ENCODE measurements at places on chromosomes 5 and 9.

DNA sequence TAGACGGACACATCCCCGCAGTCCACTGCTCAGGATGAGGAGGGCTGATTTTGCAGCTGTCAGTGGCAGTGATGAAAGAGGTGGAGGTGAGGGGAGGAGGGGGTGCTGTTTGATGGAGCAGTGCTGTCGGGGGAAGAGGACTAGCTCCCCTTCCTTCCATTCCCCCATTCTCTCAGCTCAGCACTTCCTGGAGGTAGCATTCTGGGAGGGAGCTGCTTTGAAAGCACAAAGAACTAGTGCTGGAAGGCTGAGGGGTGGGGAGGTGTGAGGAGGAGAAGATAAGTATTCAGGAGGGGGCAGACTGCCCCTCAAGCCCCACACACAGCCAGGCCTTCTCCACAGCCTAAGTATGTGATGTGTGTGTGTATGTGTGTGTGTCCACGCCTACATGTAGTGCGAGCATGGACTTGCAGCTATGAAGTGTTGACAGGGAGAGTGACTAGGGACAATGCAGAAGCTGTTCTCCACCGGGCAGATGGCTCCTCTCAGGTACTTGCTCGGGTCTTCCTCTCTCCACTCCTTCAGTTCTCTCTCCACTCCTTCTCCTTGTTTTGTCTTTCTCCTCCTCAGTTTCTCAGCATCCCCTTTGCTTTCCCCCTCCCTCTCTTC is 65.5 kb upstream of the HSPA9 start:
- no peak for DNase-seq

- no peak for DNase-seq
Observed at GRCh38 chr9:70551801-70552200, 137.3 kb upstream of the KLF9 start.

- DNase-seq, result no peak
Observed at GRCh38 chr9:109771087-109771486, 8.9 kb upstream of the PALM2AKAP2 start.

DNA sequence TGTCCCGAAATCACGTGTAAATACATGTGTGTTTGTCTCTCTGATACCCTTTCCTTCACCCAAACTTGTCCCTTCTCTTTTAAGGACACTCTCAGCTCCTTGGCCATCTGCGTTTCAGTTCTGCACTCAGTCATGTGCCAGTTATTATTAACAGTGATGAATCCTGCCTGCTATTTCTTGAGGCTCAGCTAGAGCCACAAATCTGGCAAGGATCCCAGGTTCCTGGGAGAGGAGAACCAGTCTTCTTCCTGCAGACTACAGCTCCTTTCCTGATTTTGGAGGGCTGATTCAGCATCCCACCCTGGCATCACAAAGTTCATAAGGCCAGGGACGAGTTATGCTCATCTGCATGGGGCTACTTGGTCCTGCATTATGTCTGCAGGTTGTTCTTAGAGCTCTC is 5.6 kb downstream of the MAMDC2 start:
- no peak for DNase-seq

DNA sequence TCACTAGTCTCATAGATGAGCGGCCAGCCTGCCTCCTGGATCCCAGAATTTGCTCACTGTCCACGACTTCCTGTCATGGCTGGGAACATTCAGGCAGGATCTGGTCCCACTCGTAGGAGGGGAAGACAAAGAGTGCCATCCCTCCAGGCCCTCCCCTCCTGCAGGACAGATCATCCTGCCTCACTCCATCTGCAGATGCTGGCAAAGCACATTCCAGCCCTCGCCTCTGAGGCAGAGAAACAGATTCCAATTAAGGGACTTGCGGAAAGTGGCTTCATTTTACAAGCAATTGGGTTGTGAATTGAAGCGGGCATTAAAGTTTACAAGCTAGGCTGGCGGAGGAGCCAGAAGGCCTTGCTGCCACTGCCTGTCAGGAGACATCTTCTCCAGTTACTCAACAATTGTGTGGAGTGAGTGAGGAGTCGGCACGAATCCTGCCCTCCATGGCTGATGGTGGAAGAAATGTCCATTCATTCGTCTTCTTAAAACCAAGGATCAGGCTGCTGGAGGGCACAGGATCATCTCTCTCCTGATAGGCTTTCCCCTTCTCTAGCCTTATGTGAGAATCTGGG is 41.8 kb upstream of the KCNMB1 start:
- no peak for DNase-seq

DNA sequence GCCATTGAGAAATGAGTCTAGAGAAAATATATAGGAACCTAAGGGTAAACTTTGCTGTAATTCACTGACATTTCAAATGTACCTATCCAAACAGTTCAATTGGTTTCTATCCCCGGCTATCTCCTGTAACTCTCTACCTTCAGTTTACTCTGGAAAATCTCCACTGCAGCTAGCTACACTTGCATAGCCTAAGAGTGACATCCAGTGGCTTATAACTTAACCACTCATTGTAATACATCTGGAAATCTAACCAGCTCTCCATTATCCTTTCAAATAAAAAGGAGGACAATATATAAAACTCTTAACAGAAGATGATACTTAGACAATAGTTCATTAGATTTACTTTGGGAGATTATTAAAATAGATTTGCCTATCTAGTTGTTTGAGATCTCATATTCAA is 35.3 kb upstream of the SPDL1 start:
- no peak for DNase-seq

GRCh38 chr5:157076558-157076957 is 17.6 kb upstream of the HAVCR1 start:
- DNase-seq, result no peak

DNA sequence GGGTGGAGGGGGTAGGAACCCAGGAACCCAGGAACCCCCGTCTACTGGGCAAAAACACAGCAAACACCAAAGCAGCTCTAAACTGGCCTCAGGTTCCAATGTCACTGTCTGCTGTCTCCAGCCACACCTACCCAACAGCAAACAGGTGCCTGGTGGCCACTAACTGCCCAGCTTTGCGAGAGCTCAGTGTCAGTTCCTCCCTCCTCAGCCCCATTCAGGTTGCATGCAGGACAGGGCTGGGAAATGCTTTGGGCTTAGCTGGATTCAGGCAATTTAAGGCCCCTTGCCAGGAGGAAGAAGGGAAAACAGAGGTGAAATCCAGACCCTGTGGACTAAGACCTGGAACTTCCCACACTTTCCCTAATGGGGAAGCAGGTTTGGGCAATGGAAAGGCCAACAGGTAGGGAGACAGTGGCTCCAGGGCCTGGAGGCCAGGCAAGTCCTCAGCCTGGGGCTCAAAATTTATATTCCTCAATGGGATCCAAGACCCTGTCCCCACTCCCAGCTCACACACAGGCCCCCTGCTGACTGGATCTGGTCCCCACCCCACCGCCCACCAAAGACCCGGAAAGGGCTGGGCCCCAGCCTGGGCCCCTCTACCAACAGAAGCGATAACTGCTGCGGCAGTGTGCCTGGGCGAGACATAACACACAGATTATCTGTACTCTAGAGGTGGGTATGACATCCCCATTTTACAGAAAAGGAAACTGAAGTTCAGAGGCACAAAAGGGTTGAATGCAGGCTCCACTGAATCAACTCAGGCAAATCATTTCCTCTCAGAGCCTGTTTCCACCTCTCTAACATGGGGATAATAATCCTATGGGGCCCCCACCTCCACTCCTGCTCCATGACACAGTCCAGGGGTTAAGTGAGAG is 3.5 kb downstream of the EEIG1 start:
- no peak for DNase-seq

- DNase-seq, result peak; percentile 9
Observed at GRCh38 chr9:4243113-4243512, 56.8 kb downstream of the GLIS3 start.

GRCh38 chr5:77774981-77775789 is 954 bp downstream of the TBCA start:
- no peak for DNase-seq

DNA sequence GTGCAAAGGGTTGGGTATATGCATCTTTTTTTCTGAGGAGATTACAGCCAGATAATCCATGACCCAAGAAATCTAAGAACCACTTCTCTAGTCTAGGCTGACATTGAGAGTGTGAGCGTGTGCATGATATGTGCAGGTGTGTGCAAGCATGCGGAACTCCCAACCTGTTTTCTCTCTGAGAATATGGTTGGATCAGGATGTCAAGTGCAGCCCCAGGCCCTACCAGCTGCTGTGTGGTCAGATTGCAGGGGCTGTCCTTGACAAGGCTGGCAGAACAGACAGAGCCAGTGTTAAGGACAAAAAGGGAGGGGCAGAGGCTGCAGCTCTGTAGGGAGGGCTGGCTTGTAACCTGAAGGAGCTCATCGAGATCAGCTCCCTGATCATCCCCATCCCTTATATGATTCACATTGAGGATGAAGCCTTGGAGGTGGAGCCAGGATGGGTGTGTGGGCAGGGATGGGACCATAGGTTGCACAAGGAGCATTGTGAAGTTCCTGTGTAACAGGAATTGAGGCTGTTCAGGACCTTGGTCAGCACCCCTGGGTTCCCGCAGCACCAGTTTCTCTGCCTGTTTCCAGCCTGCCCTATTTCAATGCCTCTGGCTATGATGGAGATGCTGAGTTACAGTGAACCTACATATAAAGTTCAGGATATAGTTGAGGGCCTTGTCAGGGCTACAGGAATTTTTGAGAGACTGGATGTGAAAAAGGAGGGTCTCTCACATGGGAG is 52.6 kb upstream of the ARAP3 start:
- DNase-seq, result no peak

GRCh38 chr5:150350524-150351344 is 6.8 kb upstream of the TCOF1 start:
- no peak for DNase-seq

DNA sequence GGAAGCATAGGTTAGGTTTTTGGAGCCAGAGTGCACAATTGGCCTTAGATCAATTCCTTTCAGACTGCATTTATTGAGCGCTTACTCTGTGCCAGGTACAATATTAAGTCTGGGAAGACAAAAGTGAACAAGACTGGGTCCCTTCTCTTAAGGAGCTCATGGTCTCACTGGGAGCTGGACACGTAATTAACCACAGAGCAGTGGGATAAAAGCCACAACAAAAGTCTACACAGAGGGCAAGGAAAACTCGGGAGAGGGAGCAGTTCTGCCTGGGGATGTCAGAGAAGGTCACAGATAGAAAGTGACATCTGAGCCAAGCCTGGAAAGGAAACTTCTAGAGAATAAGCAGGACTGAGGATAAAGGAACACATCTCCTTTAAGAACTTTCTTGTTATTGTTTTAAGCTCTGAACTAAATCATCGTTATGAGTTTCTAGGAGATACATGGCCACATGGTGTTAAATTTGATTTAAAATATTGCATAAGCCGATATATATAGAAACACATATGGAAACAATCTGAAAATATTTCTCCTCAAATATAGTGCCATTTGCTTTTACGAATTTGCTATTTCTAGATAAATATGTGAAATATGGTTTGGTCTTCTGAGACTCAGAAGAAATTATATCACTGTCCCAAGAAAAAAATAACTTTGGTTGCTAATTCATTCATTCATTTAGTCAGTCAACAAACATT is 40.1 kb upstream of the PDE8B start:
- DNase-seq, result no peak

GRCh38 chr9:122572456-122572855 is 10.7 kb downstream of the OR1L8 start:
- DNase-seq, result no peak

DNA sequence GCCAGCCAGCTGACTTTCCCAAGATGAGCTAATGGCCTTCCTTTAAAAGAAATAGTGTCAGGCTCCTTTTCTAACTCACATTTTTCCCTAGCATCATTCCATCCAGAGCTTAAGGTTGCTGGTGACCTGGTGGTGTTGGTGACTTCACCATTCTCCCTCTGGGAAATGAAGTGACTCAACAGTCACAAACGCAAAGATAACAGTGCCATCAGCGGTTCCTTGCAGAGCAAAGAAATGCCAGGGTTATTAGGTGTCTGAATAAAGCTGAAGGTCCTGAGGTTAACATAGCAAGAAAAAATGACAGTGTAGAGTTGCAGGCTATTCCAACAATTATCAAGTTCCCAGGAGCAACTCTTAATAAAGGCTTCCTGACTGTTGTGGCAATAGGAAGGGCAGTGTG is 111.8 kb upstream of the SLC44A1 start:
- DNase-seq, result no peak

DNA sequence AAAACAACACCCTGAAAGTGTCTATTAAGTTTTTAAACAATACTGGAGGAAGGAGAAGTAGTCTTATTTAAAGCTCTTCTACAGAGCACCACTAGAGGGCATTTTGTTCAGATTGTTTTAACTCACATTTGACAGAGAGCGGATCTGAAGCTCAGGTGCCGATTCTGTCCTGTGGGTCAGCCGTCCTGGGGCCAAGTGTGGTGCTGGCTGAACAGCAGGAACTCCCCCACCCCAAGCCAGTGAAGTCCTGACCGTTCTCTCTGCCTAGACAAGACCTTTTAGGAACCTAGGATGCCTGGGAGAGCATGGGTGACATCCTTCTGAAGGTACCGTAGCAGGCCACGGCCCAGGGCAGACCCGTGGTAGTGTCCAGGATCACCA is 3.9 kb downstream of the EXOC3 start:
- no peak for DNase-seq

DNA sequence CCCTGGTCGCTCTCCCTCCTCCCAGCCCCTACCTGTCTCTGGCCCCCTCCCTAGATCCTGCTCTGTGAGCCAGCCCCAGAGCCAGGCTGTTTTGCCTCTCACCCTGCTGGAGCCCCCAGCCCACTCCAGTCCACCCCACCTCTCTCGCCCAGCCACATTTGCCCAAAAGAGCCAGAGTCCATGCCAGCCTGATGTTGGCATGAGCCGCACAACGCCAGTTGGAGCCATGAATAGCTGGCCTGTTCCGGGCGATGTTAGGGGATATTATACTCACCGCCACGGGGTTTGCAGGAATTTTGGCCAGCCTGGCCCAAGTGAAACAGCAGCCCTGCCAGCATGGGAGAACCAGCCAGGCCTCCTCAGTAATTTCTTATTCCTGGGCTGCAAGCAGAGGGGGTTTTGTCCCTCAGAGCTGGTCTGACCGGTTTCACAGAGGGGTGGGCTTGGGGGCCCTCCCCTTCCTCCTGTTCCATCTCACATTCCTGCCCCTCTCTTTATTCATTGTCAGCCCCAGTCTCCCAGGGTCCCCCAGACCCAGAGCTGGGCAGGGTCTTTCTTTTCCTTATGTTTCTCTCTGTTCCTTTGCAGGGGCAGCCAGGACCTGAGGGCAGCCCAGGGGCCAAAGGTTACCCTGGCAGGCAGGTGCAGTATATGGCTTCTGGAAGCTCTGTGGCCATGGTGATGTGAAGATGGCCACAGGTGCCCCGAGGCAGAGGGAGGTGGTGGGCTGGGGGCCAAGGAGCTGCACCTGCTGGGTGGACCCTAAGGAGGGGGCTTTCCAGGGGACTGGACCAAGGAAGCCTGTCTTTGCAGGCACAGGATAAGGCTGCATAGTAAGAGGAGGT is 50.1 kb downstream of the COL27A1 start:
- DNase-seq, result no peak

GRCh38 chr5:78647351-78647818 is 1.2 kb downstream of the LHFPL2 start:
- no peak for DNase-seq

Data from stimulated activated naive CD4-positive, alpha-beta T cell (primary cell).